ENCODE measurements at places on chromosomes 1 and 21. TPM values are rescaled to one million over a fixed set of nuclear protein-coding genes. Genes with fewer than 3 reads are reported as not detected.
A peak's percentile ranks its signal among the peaks of the same experiment; 100 is the strongest.

DNA sequence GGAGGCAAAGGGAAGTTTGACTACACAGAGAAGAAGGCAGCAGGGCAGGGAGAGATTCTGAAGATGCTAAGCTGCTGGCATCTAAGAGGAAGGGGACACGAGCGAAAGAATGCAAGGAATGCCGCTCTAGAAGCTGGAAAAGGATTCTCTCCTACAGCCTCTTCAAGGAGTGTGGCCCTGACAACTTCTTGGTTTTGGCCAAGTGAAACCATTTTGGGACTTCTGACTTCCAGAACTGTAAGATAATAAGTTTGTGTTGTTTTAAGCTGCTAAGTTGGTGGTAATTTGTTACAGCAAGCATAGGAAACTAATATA, 28.5 kb downstream of the MGST3 start:
- DNase-seq, result no peak

GRCh38 chr1:206456577-206457370, 13.5 kb upstream of the IKBKE start:
- DNase-seq, result no peak

GRCh38 chr1:235074523-235075047, 54.1 kb downstream of the TOMM20 start:
- peak; percentile 72 for DNase-seq

GRCh38 chr1:212281590-212281989, 3.6 kb upstream of the PPP2R5A start:
- no peak for DNase-seq

- no peak for DNase-seq
These were observed 25.8 kb downstream of the EXOC8 start for GRCh38 chr1:231311720-231312431.

DNA sequence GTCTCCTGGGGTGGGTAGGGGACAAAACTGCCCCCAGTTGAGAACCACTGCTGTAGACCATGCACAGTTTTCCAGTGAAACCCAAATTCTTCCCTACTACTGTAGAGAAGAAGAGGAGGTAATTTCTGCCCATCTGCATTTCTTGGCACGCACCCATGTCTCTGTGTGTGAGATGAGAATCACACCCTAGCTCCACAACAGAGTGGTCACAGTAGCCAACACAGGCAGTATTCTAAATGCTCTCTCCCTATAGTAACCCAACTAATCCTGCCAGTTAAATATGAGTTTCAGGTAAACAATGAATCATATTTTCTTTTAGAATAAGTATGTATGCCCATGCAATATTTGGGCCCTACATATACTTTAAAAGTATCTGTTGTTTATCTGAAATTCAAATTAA, 1.2 kb upstream of the CAPN2 start:
- DNase-seq, result no peak

DNA sequence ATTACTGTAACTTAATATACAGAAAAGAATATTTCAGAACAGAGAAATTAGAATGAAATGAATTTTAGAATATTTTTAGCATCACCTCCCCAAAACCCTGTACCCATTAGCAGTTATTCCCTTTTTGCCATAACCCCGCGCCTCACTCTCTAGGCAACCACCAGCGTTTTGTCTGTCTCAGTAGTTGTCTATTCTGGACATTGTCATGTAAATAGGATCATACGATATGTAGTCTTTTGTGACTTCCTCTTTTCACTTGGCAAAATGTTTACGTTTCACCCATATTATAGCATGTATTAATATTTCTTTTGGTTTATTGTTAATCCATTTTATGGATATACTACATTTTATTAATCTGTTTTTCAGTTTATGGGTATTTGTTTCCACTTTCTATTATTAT, 24.9 kb downstream of the SOAT1 start:
- no peak for DNase-seq

DNA sequence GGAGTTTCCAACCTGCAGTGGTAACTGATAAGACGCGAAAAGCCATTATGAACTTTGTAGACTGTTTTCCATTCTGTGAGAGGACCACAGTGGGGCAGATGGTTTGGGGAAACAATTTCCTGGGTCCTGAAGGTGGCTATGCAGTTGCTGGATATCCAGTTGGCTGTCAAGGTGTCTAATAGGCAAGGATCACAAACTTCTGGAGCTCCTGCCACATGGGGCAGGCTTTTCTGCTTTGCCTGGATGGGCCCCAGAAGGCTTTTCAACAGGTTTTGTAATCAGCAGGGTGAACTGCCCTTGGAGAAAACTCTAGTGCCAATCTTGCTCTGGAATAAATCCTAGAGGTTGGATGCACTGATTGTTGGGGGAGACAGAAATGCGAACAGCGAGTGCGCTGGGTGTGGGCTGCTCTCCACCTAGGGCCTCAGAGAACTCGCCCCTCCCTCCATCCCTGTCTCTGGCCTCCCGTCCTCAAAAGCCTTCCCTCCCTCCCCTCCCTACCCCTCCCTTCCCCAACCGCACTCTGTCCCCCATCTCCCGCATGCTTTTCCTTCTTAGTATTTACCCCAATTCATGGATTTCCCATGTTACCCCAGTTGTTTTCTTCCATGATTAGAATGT, 210.3 kb upstream of the USP24 start:
- no peak for DNase-seq

GRCh38 chr1:64550946-64551605, 81.1 kb downstream of the CACHD1 start:
- DNase-seq, result no peak

- DNase-seq, result no peak
These were observed 16.4 kb downstream of the CD2 start for GRCh38 chr1:116770625-116771024.

- peak; percentile 90 for DNase-seq
These were observed 3.9 kb upstream of the PGLYRP4 start for GRCh38 chr1:153352523-153352922.

- no peak for DNase-seq
These were observed 13.0 kb upstream of the EPHX4 start for GRCh38 chr1:92016720-92017316.

DNA sequence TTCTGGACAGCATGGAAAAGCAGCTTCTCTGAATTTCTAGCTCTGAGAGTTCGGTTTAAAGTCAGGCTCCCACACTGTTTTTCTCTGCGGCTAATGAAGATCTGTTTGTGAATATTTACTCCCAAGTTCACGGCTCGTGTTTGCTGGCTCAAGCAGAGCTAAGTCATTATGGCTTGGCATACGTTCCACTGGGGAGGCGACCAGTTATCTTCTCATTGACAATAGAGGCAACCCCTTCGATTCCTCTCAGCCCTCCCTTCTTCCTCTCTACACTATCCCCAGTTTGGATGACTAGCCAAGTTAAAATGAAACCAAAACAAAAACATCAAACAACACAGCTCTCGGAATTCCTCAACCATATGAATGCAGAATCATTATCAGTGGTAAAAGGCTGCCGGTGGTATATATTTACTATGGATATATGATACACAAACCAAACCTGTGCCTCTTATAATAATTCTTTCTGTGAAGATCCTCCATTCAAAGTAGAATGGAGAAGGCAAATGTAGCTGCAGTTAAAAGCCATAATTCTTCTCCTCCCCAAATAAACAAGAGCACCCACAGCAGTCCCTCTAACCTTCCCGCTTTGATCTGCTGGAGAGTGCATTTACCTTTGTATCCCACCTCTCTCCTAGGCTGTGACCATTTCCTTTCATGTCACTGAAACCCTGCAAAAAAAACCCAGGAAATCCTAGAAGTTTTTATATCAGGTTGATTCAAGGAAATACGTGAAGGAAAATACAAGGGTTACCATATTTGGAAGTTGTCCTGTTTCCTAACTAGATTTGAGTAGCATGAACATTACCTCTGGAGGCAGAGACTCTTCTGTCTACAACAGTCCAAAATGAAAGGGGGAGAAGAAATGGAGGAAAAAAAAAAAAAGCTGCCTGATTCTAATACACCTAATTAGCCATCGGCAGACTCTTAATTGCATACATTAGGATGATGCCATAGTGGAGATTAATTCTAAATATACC, 108.3 kb upstream of the USH2A start:
- no peak for DNase-seq

DNA sequence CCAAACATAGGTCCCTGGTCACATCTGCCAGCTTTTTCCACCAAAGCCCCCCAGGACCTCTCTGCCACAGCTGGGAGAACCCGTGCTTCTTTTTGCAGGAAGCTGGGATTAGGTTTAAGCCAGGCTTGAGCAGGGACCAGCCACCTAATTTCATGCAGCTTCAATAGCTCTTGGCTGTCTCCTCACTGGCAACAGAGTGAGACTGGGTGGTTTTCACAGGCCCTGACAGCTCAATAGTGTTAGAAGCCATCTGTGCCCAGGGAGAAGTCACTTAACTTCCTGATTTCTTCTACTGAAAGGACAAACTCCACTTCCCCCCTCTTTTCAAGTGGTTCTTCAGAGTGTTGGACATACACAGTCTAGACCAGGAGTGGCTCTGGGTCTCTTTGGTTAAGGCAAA, 20.4 kb upstream of the SRSF4 start:
- DNase-seq, result no peak

GRCh38 chr1:54577612-54578011, 29.6 kb downstream of the ACOT11 start:
- peak; percentile 13 for DNase-seq

- peak; percentile 25 for DNase-seq
These were observed 99.3 kb downstream of the PLD5 start for GRCh38 chr1:242425232-242425631.

- DNase-seq, result no peak
These were observed 220.6 kb downstream of the CHRM3 start for GRCh38 chr1:239606850-239607400.

GRCh38 chr1:58460469-58460868, 86.1 kb downstream of the OMA1 start:
- peak; percentile 6 for DNase-seq

DNA sequence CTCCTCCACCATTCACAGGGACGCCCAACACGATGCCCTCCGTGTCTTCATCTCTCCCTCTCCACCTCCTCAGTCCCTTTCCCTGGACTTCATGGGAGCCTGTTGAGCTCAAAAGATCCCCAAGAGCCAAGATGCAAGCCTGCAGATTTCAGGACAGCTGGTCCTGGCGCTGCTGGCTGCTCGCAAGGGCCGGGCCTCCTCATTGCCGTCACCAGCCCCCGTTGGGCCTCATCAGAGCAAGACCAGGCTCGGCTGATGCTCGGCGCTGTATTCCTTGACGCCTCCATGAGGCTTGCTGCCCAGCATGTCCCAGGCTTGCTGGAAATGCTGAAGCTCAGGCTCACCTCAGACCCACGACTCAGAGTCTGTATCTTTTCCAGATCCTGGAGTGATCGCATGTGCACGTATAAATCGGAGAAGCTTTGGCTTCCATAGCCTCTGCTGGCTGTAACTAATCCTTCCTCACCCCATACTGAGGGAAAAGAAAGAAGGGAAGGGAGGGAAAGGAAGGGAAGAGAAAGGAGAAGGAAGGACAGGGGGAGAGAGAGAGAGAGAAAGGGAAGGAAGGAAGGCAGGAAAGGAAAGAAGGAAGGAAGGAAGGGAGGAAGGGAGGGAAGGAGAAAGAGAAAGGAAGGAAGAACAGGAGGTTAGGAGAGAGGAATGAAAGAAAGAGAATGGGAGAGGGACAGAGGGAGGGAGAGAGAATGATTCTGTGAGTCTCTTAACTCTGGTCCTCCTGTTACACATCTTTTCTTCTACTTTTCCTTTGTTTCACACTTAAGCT, 94.6 kb downstream of the KCNJ15 start:
- DNase-seq, result no peak

DNA sequence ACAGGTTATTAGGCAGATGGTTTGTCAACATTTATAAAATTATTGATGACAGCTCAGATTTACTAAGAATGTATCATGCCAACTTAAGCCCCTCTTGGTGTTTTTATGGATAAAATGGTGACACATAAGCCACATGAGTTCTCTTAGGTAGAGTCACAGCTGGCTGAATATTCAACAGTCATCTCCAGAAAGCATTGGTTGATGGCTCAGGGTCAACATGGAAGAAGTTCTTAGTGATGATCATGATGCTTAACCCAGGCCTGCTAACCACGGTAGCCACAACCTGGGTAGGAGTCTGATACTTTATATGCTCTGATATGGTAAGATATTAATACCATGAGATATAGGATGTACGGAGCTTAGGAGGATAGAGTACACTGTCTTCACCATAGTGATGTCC, 46.4 kb upstream of the SIPA1L2 start:
- no peak for DNase-seq

DNA sequence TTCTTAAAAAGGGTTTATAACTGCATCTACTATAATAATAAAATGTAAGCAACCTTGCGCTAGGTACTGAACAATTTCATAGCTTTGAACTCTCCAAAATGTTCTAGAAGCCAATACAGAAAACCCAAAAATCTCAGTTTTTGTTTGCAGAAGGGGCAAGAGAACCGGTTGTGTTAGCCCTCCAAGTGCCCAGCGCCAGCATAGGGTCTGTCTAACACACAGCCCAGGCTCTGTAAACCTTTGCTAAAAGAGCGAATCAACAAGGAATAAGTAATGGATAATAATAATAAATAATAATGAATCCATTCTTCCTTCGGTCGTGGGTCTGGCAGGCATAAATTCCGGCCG, 333 bp upstream of the CHAF1B start:
- no peak for DNase-seq

DNA sequence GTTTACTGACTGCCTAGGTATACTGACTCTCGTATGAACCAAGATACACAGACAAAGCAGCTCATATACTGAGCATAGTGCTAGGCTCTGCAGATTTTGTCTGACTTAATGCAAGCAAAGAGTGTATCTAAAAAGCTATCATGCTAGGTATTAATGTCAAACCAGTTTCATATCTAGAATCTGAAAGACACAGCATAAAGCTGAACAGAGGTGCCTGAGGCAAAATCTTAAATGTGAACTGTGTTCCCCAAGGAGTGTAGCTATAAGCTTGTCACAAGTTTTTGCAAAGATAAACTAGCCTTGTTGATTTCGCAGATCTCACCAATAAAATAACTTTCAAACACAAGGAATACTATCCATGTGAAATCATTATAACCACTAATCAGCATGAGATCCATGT, 18.1 kb downstream of the JAK1 start:
- no peak for DNase-seq

Gene FMO4
- 1.5 TPM for total RNA-seq

Gene TXNIP
- total RNA-seq, result 30.1 TPM

Gene C1orf141
- total RNA-seq, result not detected

Data from HT-29 (cell line).